ENCODE measurements at places on chromosomes 1 and 21. TPM values are rescaled to one million over a fixed set of nuclear protein-coding genes. Genes with fewer than 3 reads are reported as not detected.

Gene OVAAL
- total RNA-seq, result not detected

Gene OR10Z1
- total RNA-seq, result not detected

Gene GBP5
- total RNA-seq, result 14.0 TPM

Gene DUSP23
- total RNA-seq, result 66.8 TPM

Gene ENTREP3
- total RNA-seq, result 20.7 TPM

Gene BTBD19
- 3.9 TPM for total RNA-seq

Gene CASQ1
- 2.6 TPM for total RNA-seq

Gene CYP2J2
- 243 TPM for total RNA-seq

Gene MYOG
- total RNA-seq, result not detected

Measured in Peyer's patch (tissue), 4 donors.